CD4-positive, alpha-beta T cell treated with Interleukin-6 at 100 ng/mL for 8 hours (primary cell): ENCODE measurements at places on chromosomes 1 and 21.

- DNase-seq, result no peak
These were observed 157.6 kb downstream of the VAV3 start for GRCh38 chr1:107807405-107807804.

DNA sequence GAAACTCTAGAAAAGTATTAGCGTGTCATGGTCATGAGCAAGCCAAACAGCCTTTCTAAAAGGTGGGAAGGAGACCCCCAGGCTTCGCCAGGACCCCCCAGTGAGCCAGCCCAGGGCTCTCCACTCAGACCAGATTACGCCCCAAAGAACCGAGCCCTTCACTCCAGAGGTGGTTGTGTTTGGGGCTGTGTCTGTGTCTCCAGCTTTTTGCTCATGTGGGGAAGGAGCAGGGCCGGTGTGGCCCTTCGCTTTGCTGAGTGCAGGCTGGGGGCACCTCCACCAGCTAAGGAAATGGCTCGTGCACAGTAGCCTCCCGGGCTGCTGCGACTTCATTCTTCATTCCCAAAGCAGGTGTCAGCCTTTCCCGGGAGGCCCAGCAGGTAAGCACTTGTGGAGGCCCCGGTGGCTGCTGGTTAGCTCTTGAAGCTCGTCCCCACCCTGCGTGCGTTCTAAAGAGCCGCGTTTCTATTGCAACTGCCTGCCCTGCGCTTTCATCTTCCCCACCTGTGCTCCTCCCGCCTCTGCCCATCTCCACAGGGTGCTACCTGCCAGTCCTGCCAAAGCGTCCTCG, 531 bp downstream of the TSPEAR start:
- DNase-seq, result no peak

- no peak for DNase-seq
These were observed 46.8 kb downstream of the PRAMEF20 start for GRCh38 chr1:13456904-13457532.

- no peak for DNase-seq
These were observed 2.1 kb downstream of the SLC66A1 start for GRCh38 chr1:19313961-19314882.

- DNase-seq, result no peak
These were observed 40.5 kb upstream of the IFNAR2 start for GRCh38 chr21:33189237-33189636.

DNA sequence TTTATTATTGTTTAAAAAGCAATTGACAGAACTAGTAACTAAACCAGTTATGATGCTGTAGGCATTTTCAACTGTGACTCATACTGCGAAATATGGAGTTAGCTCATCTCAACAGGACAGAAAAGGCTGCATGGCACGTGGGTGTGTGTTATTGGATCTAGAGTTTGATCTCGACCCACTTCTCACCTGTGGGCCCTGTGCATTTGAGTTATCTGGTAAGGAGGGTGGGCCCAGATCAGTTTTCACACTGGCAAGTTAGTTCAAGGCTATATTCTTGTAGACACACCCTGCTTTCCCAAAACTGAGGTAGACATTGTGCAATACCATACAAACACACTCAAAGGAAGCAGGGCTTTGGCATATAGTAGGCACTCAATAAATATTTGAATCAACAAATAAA, 71.3 kb upstream of the PRDX6 start:
- DNase-seq, result no peak

DNA sequence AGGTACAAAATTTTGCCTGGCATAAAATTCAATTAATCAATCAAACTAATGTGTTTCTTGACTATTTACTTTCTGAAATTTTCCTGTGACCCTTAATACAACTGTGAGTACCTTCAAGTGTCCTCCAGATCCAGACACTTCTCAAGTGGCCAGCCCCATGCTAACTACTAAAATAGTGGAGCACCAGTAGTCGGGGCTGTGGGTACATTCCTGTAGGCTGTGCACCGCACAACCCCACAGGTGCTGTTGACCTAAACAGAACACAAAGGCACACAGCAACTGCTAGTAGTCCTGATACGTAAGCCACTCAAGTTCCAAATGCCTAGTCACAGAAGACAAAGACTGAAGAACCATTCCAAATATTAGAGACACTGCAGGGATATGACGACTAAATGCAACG, 36.6 kb downstream of the TMEM50B start:
- no peak for DNase-seq

DNA sequence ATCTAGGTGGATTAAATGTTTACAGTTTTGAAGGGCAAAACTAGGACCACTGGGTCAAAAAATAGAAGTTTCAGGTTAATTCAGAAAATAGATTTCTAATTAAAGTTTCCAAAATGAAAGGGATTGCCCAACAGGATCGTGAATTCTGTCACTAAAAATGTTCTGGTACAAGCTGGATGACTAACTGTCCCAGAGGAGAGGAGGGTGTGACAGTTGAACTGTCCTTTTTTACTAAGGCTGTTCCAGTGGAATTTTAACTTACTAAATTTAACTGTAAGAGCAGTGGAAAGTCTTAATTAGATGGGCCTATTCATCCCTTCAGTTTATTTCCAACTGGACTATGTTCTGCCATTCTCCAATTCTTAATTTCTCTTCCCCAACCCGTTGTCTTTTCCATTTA, 7.2 kb downstream of the SNX7 start:
- DNase-seq, result no peak

DNA sequence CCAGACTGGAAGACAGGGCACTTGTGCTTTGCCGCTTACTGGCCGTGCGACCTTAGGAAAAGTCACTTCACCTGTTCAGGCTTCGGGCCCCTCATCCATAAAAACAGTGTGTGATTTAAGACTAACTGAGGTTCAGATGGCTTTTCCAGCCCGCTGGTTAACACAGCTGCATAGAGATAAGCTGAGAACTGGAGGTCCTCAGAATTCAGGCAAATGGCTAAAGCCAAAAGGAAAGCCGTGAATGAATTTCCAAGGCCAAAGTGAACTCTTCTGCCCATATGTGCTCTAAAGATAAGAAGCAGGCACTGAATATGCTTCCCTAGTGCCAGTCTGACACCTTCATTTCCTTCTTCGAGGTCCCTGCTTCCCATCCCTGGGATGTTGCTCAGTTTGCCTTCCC, 23.5 kb upstream of the SARS1 start:
- DNase-seq, result no peak

- DNase-seq, result no peak
These were observed 52.3 kb downstream of the PAPPA2 start for GRCh38 chr1:176515310-176515709.

- no peak for DNase-seq
These were observed 765 bp upstream of the BMP8A start for GRCh38 chr1:39490596-39491145.

GRCh38 chr1:43934101-43934985, 742 bp downstream of the ARTN start:
- DNase-seq, result peak; percentile 29

- DNase-seq, result no peak
These were observed 42.9 kb upstream of the TDRD10 start for GRCh38 chr1:154459080-154459479.

- no peak for DNase-seq
These were observed 358 bp downstream of the TSPAN2 start for GRCh38 chr1:115088871-115089419.

DNA sequence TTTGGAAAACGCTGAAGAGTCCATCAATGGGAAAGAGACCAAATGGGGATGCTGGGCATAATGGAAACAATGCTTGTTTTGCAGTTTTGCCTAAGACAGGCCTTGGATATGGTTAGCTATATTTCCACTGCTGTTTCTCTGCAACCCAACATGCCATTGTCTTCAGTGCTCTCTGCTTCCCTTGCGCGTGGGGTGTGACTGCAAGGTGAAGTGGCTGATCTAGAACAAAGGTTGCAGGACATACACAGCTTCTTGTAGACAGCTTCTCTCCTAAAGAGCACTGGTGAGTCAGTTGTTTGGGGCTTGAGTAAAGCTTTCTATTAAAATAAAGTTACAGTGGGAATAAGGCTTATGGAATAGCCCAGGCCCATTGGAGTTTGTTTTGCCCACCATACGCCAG, 33.0 kb downstream of the RUNX1 start:
- no peak for DNase-seq

GRCh38 chr1:156283521-156283920, 604 bp upstream of the TMEM79 start:
- no peak for DNase-seq

GRCh38 chr1:64527165-64527564, 57.2 kb downstream of the CACHD1 start:
- DNase-seq, result peak; percentile 6

DNA sequence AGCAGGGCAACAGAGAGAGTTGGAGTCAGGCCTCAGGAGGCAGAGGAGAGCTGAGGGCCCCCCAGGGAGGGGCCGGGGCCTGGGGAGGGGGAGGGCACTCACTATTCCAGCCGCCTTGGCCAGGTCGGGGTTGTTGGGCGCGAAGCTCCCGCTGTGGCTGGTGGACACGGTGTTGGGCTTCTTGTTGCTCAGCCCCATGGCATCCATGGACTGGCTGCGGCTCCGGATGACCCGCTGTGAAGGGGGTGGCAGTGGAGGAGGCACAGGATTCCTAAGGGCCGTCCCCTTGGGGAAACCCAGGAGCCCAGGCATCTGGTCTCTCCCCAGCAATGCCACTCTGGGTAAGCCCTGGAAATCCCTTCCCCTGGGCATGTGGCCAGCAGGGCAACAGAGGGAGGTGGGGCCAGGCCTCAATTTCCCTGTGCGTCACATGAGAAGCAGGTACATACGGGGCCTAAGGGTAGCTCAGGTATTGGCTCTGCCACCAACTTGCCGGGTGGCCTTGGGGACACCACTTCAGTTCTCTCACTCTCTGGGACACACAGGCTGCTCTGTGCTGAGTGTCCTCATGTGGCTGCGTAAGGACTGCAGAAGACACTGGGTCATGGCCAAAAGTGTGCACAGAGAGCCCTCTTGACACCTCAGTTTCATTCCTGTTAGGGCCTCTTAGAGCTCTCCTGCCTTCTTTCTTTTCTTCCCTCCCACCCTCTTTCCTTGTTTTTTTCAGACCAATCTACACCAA, 63.0 kb downstream of the RAP1GAP start:
- DNase-seq, result no peak

DNA sequence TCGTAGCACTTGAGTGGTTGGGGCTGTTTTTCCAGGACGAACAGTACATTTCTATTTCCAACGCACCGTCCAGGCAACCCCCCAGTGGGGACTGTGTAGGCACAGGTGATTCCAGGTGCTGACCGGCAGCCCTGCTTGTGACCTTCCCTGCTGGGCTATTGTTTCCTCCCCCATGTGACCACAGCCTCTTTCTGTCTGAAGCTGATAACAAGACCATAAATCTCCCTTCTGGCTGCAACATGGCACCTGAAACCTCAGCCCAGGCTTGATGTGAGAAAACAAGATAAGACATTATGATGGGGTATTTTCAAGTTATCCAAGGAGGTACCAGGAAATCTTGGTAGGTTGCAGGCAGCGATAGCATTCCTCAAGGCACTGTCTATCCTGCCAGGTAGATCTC, 48.2 kb downstream of the HLX start:
- no peak for DNase-seq

GRCh38 chr1:44696789-44697345, 22.4 kb downstream of the ARMH1 start:
- DNase-seq, result peak; percentile 51

DNA sequence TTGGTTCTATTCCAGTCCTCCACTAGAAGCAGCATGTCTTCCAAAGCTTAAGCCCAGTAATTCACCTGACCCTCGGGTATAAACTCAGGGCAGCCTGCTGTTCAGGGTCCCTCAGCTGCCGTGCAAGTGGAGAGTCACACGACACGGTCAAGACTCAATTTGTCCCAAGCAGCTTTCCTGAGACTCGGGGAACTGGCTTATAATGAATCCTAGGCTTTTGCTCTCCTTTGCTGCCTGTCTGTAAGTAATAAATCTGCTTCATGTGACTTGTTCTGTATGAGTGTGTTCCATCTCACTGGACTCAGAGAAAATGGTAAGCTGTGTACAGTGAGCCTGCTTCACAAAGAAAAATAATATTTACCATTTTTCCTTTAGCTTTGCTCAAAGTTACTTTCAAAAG, 119.8 kb downstream of the CYYR1 start:
- no peak for DNase-seq

GRCh38 chr1:95246511-95246910, 12.5 kb downstream of the RWDD3 start:
- DNase-seq, result no peak

DNA sequence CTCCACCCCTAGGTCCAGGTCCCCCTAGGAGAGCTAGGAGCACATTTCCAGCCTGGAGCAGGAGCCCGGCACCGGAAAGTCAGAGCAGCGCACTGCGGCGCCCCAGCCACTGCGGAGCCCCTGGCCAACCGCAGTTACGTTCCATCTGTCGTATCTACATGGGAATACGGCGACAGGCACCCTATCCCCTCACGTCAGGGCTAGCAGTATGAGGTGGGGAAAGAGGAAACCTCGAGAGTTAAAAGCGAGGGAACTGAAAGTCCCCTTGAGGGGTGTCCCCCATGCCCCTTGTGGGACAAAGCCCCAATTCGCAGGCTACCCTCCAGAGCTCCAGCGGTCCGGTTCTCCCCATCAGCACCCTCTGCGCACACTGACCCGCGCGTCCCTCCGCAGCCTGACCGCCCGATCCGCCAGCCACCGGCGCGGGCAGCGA, 995 bp downstream of the COLGALT2 start:
- DNase-seq, result no peak

- DNase-seq, result no peak
These were observed 16.2 kb downstream of the OLFML2B start for GRCh38 chr1:162007466-162007865.

DNA sequence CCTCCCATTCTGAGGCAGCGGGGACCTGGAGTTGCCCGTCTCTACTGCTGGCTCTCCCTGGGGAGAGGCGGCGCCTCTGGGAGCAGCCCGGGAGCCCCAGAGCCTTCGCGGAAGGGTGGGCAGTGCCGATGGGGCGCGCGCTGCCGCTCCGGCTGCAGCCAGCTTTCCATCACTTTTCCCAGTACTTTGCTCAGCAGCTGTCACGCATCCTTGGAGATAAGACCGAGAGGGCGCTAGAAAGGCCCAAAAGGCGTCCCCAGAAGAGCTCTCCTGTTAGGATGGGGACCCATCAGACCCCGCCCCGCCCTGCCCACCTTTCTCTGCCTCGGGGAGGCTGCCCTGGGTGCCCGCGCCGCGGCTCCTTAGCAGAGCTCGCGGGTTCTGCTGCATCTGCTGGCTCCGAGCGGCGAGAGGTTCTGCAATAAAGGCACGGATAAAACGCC, 534 bp downstream of the KCNH1 start:
- peak; percentile 1 for DNase-seq

DNA sequence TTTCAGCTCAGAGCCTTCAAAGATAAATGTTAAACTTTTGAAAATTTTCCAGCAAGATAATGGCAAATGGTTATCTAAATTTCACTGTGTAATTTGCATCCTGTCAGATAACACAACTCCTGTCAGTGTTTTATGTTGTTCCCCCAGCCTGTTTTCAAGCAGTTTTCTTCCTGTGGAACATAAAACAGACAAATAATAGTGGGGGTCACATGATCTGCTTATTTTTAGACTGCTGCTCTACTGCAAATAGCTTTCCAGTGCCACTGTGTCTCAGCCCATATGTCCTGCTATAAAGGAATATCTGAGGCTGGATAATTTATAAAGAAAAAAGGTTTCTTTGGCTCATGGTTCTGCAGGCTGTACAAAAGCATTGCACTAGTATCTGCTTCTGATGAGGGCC, 32.2 kb downstream of the FMO3 start:
- no peak for DNase-seq

- DNase-seq, result no peak
These were observed 129.1 kb upstream of the HOOK1 start for GRCh38 chr1:59685666-59686065.
